ENCODE measurements at places on chromosomes 12 and 14. TPM values are rescaled to one million over a fixed set of nuclear protein-coding genes. Genes with fewer than 3 reads are reported as not detected.

The SELPLG gene
- total RNA-seq = 35.9 TPM

The KCNH3 gene
- 0.39 TPM for total RNA-seq

DNA sequence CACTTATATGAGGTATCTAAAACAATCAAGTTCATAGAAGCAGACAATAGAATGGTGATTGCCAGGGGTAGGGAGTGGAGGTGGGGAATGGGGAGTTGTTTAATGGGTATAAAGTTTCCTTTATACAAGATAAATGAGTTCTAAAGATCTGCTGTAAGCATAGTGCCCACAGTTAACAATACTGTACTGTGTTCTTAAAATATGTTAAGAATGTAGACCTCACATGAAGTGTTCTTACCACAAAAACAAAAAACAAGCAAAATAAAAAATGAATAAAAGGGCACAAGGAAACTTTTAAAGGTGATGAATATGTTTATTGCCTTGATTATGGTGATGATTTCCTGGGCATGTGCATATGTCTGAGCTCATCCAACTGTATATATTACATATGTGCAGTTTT is 211.8 kb downstream of the MSRB3 start:
- no peak for DNase-seq

- no peak for DNase-seq
Measured at GRCh38 chr12:128976120-128976738, 123.0 kb downstream of the GLT1D1 start.

GRCh38 chr12:130713581-130713991 is 2.5 kb downstream of the RIMBP2 start:
- no peak for DNase-seq

DNA sequence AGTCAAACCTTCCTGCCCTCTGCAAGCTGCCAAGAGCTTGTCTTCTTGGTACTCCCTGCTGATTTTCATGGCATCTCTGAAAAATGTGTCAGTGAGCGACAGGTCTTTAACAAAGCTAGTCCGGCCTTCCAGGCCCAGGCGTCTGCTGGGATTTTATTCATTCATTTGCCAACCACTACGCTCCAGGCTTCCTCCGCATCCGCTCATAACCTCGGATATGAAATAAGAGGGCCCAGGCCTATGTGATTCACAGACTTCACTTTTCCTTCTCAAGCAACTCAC is 13.8 kb downstream of the TSPAN9 start:
- no peak for DNase-seq

GRCh38 chr14:90894241-90894640 is 78.0 kb upstream of the TTC7B start:
- DNase-seq = no peak

The TIMELESS gene
- 61.6 TPM for total RNA-seq

DNA sequence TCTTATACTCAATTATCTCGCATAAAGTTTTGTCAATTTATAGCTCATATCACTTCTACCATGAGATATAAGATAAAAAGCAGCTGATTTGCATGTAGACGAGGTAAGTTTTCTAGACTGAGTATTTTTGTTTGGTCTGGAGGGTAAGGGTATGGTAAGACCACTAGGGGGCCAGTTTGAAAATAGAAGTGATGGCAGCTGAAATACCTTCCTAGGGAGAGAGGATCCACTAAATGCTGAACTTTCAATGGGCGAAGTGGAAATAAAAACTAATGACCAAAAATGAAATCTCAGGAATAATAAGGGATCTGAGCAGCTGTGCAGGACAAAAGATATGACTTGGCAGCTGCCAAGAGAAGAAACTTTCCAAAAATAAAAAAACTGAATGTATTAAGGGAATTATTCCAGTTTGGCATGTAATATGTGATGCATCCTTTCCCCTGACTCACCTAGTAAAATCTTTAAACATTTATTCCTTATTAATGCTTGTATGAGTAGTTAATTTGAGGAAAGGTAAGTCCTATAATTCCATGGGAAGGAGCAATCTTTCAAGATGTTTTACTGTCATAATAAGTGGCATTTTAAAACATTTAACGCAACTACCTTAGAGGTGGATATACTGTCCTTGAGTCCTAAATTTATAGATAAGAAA is 754.5 kb downstream of the C12orf50 start:
- no peak for DNase-seq

GRCh38 chr12:85348779-85349178 is 68.8 kb downstream of the ALX1 start:
- DNase-seq = no peak

The IL31 gene
- 0.87 TPM for total RNA-seq

- DNase-seq = no peak
Measured at GRCh38 chr12:19850346-19851065, 411.2 kb downstream of the AEBP2 start.
